Stimulated activated CD8-positive, alpha-beta memory T cell treated with anti-CD3 and anti-CD28 coated beads, Interleukin-7, amount 100 ng/mL, for 1 hour (primary cell): ENCODE measurements at places on chromosomes 2 and 18.

DNA sequence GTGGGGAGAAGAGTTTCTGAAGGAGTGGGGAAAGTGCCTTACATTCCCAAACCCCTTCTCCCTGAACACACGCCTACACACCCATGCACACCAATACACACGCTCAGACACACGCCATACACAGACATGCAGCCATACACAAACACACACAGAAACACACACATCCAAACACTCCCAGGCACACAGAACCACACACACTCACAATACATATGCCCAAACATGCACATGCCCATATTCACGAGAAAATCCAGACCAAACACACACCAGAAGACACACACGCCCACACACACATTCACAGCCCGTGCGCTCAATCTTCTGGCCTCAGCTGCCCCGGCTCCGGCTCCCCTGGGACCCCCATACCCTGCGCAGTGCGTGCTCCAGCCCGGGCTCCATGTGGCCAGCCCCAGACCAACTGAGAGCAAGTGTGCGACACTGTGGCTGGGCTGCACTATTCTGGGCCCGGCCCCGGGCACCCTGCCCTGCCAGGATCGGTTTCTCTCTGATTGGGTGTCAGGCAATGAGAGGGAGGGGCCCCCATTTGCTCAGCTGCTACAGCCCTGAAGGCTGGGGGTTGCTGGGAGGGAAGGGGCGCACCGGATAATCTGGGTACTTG lies at the start of gene PRKAG3:
TSS of gene PRKAG3 (minus strand) at position 426 of the 613 bp plus-strand sequence.
- DNase-seq, result no peak

DNA sequence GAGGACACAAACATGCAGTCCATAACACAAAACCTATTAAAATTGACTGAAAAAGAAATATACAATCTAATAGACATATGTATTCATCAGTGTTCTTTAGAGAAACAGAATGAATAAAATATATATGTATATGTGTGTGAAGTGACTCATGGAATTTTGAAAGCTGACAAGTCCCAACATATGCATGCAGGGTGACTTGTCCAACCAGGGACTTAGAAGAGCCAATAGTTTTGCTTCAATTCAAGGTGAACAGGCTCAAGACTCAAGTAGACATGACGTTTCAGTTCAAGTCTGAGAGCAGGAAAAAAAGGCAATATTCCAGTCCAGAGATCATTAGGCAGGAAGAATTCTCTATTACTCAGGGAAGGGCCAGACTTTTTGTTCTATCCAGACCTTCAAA lies 271.2 kb upstream of the SETBP1 start:
- DNase-seq, result no peak

- no peak for DNase-seq
Observed at GRCh38 chr2:225310745-225311144, 88.8 kb upstream of the NYAP2 start.

GRCh38 chr2:113967272-113967671 lies 77.4 kb downstream of the ACTR3 start:
- DNase-seq, result no peak

- DNase-seq, result no peak
Observed at GRCh38 chr2:127094509-127095366, 12.2 kb downstream of the BIN1 start.

DNA sequence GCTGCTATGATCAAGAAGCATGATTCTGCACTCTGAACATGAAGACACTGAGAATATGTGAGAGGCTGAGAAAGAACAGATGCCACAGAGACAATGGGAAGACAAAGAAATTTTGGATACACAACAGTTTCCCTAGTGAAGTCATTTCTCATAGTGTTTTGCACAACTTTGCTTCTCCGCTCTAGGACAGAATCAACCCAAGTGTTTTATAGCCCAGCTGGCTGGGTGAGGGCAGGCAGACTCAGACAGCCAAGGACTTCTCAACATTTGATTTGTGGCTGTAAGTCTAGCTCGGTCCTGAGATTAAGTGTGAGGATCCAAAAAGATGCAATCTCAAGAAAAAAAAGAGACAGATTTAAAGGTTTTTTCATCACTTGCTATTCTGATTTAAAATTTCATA lies 536.5 kb upstream of the CRIM1 start:
- DNase-seq, result no peak

- no peak for DNase-seq
Observed at GRCh38 chr18:62808123-62808522, 92.8 kb downstream of the PHLPP1 start.

- no peak for DNase-seq
Observed at GRCh38 chr2:62305421-62306176, 109.7 kb downstream of the B3GNT2 start.

GRCh38 chr2:191347154-191347553 lies 102.0 kb downstream of the MYO1B start:
- DNase-seq, result no peak

DNA sequence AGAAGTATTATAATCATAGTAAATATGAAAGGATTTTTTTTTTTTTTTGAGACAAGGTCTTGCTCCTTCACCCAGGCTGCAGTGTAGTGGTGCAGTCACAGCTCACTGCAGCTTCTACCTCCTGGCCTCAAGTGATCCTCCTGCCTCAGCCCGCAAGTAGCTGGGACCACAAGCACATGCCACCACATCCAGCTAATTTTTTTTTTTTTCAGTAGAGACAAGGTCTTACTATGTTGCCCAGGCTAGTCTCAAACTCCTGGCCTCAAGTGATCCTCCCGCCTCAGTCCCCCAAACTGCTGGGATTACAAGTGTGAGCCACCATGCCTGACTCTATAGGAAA lies 301.6 kb upstream of the STON1 start:
- DNase-seq, result no peak

GRCh38 chr2:204072443-204073324 lies 136.1 kb downstream of the ICOS start:
- peak; percentile 23 for DNase-seq

DNA sequence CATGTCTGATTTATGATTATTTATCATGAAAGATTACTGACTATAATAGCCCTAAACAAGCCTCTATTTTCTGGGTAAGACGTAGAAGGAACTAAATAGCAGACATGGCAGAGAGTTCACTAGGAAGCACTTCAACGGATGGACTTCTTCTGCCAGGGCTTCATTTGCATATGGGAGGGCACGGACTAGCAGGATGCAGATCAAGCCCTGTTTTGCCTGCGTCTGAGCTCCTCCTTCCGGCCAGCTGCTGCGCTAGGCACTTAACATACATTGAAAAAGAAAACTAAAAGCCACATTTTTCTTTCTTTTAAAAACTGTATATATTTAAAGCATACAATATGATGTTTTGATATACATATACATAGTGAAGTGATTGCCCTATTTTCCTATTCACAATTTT lies 340.0 kb upstream of the MEX3C start:
- no peak for DNase-seq

GRCh38 chr2:29763371-29763770 lies 158.0 kb downstream of the ALK start:
- no peak for DNase-seq

- no peak for DNase-seq
Observed at GRCh38 chr2:7530001-7530400, 612.8 kb downstream of the RNF144A start.
